HCT116 (cell line): ENCODE measurements at places on chromosomes 13 and 19. TPM values are rescaled to one million over a fixed set of nuclear protein-coding genes. Genes with fewer than 3 reads are reported as not detected.

Gene URAD
- total RNA-seq, result not detected

Gene ADGRE2
- 8.4 TPM for total RNA-seq

Gene WDR88
- total RNA-seq, result not detected

Gene CGB2
- total RNA-seq, result 5.0 TPM

Gene LPAR6
- 0.12 TPM for total RNA-seq

GRCh38 chr13:46211116-46211482 lies 629 bp upstream of the LRRC63 start:
- DNase-seq, result no peak

- no peak for DNase-seq
These were observed 385.1 kb downstream of the IRS2 start for GRCh38 chr13:109401307-109401706.

DNA sequence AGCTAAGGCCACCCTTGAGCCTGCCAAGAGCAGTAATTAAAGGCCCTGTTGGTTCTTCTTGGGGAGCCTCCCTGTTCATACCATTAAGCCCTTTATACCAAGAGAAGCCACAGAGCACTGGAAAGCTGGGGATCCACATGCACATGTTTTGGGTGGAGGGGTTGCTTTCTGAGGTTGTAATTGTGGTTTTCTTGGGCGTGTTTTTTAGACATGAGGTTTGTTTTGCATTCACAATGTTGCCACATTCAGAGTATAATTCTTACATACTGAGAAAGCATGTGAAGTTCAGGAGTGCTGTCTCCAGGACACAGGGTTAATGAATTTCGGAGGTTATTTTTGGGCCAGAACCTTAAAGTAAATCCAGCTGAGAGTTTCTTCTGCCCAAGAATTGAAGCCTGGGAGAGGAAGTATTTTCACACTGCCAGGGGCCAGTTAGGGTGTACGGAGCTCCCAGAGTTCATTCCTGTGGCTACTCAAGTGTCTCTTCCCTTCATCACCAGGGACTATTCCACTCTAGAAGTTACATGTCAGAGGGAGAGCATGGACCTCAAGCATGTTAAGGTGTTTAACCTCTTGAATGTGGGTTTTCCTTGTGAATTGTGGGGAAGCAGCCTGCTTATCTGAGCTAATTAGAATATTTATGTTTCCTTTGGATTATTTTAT lies 37.0 kb downstream of the ZNF136 start:
- DNase-seq, result no peak

GRCh38 chr13:46171217-46171616 lies 10.8 kb downstream of the LCP1 start:
- DNase-seq, result no peak

DNA sequence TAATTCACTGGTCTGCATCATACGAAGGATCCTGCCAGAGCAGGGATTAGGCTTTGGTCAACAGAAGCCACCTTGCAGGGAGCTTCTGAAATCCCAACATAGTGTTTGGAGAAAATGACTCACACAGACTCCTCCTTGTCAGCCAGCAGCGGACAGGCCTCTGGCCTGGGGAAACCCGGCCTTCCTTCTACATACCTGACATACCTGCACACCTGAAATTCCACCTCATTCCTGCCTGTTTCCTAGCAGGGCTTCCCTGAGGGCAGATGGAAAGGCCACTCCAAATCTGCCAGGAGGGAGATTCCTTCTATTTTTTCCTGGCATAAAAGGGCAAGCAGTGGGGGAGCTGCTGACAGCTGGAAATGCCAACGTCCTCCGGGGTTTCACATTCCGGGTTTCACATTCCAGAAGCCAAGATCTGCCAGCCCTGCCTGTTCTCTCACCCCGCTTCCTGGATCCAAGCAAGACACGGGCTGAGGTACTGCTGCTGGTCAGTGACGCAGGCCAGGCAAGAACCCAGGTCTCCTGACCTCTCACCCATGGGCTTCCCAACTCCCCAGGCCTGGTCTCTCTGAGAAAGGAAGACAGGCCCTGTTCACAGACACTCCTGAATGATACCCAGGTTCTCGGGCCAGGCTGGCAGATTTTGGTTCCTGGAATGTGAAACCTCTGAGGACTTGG lies 18.2 kb upstream of the IGFL1 start:
- DNase-seq, result peak; percentile 72

DNA sequence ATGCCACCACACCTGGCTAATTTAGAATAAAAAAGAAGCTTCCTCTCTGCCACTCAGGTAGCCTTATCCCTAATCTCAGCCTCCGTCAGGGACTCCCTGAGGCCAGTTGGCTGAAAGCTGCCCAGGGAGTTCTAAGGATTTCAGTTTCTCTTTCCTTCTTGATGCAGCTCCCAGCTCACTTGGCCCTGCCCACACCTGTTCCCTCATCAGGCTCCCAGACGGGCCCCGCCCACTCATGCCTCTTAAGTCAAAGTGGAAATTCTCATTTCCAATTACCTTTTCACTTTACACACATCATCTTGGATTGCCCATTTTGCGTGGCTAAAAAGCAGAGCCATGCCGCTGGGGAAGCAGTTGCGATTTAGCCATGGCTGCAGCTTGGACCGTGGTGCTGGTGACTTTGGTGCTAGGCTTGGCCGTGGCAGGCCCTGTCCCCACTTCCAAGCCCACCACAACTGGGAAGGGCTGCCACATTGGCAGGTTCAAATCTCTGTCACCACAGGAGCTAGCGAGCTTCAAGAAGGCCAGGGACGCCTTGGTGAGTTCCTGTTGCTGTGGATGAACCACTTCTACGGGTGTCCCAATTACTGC lies at the start of gene IFNL1:
IFNL1 (plus strand) TSS at position 353 of the 591 bp plus-strand sequence; CDS start at position 368, 15 bp downstream.
- DNase-seq, result no peak

DNA sequence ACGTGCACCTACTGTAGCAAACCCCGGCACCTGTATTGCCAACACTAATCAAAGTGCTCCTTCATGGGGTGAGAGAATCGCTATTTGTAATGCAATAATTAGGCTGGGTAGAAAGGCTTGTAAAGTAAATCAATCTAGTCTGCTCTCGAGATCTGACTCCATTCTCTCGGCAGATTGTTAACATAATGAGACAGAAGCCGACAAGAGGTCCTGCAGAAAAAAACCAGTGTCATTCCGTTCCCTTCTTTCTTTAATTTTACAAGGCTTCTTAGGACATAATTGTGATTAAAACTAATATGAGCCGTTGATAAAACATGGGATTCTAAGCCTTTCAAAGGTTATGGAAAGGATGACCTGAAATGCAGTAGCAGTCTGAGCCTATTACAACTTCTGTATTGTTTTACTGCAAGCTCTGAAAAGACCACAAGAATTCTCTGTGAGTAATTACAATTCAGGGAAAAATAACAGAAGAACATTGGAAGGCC lies 530.0 kb downstream of the PCDH9 start:
- DNase-seq, result no peak

DNA sequence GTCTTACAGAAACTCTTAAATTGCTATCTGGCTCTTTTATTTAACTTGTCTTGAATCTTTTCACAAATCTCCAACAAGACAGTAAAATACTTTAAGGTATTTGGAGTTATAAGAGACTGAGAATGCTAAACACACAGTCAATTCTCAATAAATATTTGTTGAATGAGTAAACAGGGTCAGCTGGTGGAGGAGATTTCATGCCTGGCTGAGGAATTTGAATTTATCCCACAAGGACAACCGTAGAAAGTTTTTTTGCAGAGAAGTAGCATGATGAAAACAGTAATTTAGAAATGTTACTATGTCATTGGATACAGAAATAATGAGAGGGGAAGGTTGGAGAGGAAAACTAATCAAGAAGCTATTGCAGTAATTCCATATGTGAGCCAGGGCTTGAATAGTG lies 1223.7 kb downstream of the PCDH17 start:
- DNase-seq, result no peak

DNA sequence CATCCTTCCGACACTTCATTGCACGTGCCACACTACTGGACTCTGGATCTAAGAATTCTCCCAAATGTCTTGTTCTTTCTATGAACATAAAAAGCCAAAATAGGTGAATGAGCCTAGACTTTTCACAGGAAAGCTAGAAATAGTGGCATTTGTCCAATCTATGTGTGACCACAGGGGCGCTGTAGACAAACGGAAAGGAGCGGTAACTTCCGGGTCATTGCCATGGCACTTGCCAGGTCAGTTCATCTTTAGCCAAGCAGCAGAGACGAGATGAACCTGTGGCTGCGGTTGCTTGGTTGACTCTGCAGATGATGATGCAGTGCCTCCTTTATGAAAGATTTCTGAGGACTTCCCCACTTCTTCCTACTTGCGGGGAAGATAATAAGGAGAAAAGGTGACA lies 65.6 kb downstream of the ADGRE1 start:
- no peak for DNase-seq

- DNase-seq, result no peak
These were observed 1.4 kb upstream of the MEGF8 start for GRCh38 chr19:42323852-42324654.

DNA sequence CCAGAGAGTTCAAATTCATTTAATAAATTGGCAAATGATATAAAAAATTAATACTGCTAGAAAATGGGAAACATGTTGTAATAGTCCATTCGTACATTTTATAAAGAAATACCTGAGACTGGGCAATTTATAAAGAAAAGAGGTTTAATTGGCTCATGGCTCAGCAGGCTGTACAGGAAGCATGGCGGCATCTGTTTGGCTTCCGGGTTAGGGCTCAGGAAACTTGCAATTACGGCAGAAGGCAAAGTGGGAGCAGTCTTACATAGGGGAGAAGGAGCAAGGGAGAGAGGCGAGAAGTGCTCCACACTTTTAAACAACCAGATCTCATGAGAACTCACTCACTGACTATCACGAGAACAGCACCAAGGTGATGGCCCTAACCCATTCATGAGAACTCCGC lies 512.0 kb downstream of the DACH1 start:
- DNase-seq, result no peak

- DNase-seq, result no peak
These were observed 14.6 kb downstream of the SUGP1 start for GRCh38 chr19:19305696-19306095.

- DNase-seq, result no peak
These were observed 21.0 kb upstream of the LRCH1 start for GRCh38 chr13:46531953-46532352.

GRCh38 chr19:15264061-15264932 lies 32.0 kb upstream of the EPHX3 start:
- DNase-seq, result peak; percentile 45

DNA sequence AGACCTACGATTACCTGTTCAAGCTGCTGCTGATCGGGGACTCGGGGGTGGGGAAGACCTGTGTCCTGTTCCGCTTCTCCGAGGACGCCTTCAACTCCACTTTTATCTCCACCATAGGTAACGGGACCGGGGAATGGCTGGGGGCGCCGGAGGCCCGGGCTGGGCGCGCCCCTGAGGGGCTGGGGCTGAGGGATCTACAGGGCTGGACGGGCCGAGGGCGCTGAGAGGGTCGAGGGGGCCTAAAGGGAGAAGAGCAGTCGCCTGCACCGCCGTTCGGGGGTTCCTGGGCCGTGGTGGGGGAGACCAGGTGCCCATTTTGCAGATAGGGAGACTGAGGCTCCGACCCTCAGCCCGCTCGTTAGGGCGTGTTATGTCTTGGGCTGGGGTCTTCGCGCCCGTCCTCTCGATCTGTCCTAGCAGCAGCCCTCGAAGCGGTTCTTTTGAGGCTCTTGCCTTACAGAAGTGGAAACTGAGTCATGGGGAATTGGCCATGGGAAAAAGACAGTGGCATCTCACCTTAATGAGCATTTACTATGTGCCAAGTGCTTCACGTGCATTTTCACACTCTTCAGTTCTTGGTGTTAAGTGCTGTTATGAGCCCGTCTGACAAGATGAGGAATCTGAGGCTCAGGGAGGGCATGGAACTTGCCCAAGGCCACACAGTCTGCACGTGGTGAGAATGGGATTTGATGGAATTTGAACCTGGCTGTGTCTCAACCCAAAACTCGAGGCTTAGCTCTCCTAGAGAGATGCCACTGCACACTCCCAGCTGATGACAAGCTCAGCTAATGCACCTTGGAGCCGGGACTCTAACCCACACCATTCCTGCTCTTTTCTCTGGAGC lies 442 bp downstream of the RAB8A start:
- no peak for DNase-seq

GRCh38 chr13:102317593-102317992 lies 84.3 kb downstream of the FGF14 start:
- no peak for DNase-seq

GRCh38 chr13:38494445-38494844 lies 144.8 kb downstream of the UFM1 start:
- DNase-seq, result no peak

GRCh38 chr19:10773969-10774368 lies 56.1 kb downstream of the DNM2 start:
- DNase-seq, result no peak

DNA sequence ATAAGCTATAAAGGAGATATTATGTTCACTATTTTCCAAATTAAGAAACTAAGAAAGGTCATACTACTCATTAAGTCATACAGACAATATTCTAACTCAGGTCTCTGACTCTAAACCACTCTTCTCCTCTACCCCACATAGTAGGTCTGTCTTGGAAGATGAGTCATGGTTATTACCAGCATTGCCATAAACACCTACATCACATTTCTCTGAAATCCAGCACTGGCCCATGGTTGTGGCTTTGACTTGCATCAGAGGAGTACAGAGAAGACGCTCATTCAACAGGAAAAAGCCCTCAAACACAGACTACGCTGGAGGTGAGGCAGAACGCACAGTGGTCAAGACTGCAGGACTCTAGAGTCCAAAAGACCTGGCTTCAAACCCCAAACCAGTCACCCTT lies 476.8 kb downstream of the COG6 start:
- no peak for DNase-seq

GRCh38 chr13:29581666-29582065 lies 13.8 kb downstream of the SLC7A1 start:
- DNase-seq, result no peak

DNA sequence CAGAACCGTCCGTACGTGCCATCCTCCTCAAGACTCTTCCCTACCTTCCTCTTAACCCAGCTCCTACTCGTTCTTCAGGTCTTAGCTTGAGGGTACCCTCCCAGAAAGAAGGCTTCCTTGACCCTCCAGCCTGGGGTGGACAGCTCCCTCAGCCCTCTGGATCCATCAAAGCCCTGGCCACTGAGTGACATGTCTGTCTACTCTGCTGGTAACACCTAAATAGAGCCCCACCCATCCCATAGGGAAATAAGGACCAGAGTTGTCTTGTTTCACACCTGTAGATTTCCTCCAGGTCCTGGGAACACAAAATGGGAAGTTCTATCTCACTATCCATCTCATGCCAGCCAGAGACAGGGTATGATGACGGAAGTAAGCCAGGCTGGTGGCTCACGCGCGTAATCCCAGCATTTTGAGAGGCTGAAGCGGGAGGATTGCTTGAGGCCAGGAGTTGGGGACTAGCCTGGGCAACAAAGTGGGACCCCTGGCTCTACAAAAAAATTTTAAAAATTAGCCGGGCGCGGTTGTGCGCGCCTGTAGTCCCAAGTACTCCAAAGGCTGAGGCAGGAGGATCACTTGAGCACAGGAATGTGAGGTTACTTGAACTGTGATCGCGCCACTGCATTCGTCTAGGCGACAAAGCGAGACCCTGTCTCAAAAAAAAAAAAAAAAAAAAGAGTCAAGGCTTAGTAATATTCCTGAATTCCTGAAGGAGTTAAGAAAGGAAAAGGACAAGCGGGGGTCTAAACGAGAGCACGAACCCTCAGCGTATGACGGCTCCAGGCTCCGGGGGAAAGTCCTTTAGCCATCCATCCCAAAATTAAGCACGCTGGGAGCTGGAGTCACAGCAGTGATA lies 566 bp upstream of the CCDC97 start:
- DNase-seq, result no peak
